ENCODE measurements at places on chromosomes 13 and 19.

- peak; percentile 19 for DNase-seq
Observed at GRCh38 chr13:49932066-49932465, 4.1 kb downstream of the SPRYD7 start.

DNA sequence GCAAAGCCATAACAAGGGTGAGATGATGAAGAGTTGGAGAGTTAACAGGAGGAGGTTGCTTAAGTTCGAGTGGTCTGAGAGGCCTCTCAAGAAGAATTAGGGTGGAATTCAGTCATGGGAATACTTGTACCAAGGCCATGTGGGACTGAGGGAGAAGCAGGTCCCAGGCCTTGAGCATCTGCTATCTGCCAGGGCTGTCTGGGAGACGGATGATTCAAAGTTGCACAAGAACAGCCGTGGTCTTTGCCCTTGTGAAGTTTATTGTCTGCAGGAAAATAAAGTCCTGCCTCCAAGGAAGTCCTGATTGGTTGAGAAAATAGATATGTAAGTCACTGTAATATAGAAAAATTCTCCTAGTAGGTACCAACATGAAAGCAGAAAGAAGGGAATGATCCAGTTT is 178.8 kb upstream of the RFC3 start:
- DNase-seq, result peak; percentile 99

DNA sequence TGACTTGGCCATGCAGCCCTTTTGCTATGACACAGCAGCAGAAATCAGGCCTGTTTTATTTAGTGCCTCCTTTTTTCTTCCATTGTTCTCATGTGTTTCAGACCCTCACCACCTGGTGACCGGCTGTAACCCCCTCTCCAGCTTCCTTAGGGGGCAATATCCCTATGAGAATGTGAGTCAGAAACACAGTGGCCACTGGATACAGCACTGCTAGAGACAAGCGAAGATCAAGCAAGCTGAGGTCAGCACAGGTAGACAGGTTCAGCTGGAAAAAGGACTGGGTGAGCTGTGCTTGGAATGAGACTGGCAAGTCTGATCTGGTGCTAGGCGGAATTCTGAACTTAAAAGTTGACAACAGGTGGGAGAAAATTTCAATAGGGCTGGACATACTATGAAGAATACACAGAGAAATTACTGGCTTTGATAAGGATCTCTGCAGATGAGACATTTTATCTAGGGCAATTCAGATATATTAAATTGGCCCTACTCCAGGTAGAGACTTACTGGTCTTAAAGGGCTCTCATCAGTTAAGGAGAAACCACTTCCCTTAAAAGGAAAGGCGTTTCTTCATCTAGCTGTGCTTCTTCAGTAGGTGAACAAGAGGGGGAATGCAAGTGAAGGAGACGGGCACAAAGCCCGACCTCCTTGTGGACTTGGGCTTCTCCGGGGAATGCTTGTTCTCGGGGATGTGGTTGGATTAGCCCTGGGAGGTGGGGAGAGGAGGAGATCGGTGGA is 83.3 kb downstream of the ERCC5 start:
- DNase-seq, result no peak

GRCh38 chr19:45455707-45456499 is 11.9 kb upstream of the FOSB start:
- peak; percentile 98 for DNase-seq

GRCh38 chr19:10226376-10227025 is 4.6 kb downstream of the S1PR2 start:
- peak; percentile 99 for DNase-seq

DNA sequence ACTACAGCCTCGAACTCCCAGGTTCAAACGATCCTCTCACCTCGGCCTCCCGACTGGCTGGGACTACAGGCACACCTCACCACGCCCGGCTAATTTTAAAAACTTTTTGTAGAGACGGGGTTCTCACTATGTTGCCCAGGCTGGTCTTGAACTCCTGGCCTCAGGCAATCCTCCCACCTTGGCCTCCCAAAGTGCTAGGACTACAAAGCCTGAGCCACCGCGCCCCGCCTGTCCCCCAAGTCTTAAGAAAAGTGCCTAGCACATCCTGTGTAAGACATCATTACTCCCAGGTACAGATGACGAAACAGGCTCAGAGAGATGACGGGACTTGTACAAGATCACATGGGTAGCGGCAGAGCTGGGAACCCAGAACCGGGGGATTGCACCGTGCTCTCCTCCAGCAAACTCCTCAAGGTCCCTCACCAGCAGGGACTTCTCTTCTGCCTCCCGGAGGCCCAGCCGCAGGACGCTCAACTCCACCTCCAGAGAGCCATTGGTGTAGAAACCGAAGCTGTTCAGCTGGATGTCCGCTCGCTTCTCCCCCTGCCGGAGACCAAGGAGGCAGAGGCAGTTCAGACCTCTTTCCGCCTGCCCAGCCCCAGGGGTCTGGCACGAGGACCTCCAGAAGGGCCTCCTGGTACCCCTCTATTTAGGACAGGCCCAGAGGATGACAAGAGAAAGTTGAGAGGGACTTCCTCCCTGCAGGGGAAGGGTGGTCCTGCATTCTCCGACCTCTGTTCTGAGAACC is 1.0 kb downstream of the GPR108 start:
- DNase-seq, result peak; percentile 89

DNA sequence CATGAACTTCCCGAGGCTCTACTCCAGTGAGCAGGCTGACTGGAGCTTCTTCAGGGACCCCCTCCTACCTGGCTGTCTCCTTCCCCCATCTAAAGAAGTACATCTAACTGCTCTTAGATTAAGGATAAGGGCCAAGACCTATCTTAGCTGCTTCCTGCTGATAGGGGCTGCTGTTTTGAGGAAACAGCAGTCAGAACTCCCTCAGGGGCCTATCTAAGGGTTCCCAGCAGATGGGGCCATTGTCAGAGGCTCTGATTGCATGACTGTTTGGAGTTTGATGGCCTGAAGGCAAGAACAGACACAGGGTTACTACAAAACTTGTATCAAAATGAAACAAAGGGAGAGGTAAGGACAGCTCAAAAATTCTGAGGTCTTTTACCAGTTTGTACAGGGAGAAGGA is 2636.9 kb upstream of the PCDH20 start:
- DNase-seq, result no peak

DNA sequence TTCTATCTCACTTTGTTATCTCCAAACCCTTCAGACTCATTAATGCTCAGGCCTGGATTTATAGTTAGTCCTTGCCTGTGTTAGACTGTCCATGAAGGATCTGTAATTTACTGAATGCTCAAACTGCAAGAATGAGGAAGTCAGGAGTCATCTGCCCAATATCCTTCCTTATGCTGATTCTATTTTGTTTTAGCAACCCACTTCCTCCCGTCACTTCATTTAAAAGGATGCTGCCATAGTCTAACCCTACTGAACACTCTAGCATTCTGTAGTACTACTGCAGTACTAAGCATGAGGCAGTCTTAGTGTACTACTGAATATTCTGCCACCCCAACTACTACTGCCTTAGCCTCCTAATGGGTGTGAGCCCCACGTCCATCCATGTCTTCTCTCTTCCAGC is 1.5 kb downstream of the FCAR start:
- no peak for DNase-seq

DNA sequence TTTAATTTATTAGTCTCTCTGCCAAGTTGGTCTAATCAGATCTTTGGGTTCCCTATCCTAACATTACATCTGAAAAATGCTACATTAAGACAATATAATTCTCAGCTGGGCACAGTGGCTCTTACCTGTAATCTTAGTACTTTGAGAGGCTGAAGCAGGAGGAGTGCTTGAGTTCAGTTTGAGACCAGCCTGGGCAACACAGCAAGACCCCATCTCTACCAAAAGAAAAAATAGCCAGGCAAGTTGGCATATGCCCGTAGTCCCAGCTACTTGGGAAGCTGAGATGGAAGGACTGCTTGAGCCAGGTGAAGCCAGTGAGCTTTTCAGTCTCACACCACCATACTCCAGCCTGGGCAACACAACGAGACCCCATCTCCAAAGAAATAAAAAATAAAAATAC is 95.0 kb downstream of the KLF12 start:
- DNase-seq, result no peak

GRCh38 chr13:39895254-39895653 is 239.8 kb downstream of the COG6 start:
- DNase-seq, result no peak

GRCh38 chr13:38687246-38688229 is 661 bp downstream of the FREM2 start:
- peak; percentile 5 for DNase-seq

DNA sequence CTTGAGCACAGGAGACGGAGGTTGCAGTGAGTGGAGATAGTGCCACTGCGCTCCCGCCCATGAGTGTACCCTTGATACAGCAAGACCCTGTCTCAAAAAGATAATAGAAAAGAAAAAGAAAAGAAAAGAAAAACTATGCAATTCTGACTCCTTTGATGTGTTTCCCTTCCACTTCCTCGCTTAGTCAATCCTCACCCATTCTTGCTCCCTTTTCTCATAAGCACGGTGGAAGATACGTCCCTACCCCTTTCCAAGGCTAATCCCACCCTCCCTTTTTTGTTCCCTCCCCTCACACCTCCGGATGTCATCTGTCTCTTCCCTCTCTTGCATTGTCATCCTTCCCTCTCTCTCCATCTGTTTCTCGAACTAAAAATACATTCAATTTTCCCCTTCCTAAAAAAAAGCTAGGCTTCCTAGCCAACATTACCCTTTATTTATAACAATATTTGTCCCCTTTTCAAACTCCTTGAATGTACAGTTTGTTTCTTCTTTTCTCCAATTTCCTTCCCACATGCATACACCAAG is 40.5 kb upstream of the ITM2B start:
- DNase-seq, result no peak

DNA sequence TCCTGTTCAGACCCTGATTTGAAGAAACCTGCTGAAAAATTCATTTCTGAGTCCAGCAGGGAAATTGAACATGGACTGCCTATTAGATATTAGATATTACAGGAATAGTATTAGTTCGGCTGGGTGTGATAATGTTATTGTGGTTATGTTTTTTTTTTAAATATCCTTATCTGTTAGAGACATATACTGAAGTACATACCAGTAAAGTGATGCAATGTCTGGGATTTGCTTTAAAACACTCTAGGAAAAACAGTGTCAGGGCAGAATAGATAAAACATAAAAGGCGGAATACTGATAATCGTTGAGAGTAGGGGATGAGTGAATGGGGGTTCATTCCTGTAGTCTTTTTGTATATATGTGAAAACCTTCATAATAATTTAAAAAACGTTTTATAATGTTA is 28.7 kb upstream of the AMER2 start:
- no peak for DNase-seq

GRCh38 chr19:14088634-14089411 is 1.7 kb downstream of the SAMD1 start:
- DNase-seq, result no peak

DNA sequence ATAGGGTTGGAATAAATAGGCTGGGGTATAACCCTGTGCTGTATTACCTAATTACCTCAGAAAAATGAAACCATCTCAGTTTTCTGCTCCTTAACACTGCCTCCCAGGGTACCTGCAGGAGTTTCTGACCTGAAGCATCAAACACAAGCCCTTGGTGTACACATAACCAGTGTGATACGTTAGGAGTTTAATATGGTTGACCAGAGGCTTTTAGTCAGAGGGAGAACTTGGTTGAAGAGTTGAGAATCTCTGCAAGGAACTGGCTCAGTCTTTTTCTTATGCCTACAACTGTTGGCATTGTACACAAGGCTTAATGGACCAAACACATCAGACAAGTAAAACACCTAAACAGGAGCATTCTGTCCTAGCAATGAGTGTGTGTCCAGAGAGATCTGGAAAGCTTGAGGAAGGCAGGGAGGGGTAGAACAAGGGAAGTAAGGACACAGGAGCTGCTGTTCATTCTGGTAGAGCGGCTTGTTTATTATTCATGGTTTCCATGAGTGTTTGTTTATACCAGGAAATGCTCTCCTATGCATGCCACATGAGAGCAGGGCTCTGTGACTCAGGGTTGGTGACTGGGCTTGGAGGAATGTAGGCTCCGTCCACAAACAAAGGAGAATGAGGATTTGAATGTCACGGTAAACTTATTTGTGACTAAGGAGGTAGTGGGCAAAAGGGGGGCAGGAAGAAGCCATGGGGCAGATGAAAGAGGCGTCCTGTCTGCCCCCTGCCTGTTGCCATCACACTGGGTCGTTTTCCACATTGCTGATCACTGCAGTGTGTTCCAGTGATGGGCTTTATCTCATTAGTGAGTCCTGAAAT is 11.9 kb upstream of the SPATA13 start:
- DNase-seq, result peak; percentile 98

- no peak for DNase-seq
Observed at GRCh38 chr19:32022044-32022640, 323.3 kb upstream of the ZNF507 start.

GRCh38 chr19:35154525-35155406 is at the start of gene FXYD5:
Gene FXYD5 (plus strand): TSS chr19:35154735. CDS start chr19:35155551, 816 bp downstream.
- peak; percentile 80 for DNase-seq

DNA sequence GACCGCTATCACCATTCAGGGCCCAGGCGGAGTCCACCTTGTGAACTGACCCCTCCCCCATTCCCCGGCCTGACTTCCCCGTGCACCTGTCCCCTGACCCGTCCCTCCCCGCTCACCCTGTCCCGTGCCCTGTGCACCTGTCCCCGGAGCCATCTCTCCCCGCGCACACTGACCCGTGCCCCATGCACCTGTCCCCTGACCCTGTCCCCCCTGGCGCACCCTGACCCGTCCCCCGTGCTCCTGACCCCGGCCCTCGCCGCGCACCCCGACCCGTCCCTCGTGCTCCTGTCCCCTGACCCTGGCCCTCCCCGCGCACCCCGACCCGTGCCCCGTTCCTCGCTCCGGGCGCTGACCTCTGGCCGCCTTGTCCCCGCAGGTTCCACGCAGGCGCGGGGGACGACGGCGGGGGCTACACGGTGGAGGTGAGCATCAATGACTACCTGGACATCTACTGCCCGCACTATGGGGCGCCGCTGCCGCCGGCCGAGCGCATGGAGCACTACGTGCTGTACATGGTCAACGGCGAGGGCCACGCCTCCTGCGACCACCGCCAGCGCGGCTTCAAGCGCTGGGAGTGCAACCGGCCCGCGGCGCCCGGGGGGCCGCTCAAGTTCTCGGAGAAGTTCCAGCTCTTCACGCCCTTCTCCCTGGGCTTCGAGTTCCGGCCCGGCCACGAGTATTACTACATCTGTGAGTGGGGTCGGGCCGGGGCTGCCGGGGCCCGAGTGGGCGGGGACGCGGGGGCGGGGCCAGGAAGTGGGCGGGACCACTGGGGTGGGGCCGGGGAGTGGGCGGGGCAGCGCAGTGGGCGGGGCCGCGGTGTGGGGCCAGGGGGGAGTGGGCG is 9.7 kb downstream of the EFNA2 start:
- no peak for DNase-seq

DNA sequence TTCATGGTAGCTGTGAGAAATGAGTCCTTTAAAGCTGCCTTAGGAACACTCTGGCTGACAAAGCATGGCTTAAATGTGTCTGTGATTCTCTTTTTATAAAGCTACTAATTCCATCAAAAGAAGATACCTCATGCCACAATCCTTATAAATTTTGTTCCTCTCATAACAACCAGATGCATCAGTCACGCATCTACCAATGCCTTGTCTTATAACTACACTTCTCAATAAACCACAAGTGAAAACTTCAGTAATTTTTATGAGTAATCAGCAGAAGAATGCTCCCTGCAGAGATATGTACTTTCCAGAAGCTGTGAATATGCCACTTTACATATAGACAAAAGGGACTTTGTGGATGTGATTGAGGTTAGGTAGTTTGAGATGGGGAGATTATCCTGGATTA is 147.8 kb downstream of the SUCLA2 start:
- DNase-seq, result peak; percentile 16

Data from fibroblast of mammary gland (primary cell).